ENCODE measurements at places on chromosomes 13 and 19.

GRCh38 chr13:111629926-111630325 lies 309.5 kb downstream of the TEX29 start:
- no peak for DNase-seq

DNA sequence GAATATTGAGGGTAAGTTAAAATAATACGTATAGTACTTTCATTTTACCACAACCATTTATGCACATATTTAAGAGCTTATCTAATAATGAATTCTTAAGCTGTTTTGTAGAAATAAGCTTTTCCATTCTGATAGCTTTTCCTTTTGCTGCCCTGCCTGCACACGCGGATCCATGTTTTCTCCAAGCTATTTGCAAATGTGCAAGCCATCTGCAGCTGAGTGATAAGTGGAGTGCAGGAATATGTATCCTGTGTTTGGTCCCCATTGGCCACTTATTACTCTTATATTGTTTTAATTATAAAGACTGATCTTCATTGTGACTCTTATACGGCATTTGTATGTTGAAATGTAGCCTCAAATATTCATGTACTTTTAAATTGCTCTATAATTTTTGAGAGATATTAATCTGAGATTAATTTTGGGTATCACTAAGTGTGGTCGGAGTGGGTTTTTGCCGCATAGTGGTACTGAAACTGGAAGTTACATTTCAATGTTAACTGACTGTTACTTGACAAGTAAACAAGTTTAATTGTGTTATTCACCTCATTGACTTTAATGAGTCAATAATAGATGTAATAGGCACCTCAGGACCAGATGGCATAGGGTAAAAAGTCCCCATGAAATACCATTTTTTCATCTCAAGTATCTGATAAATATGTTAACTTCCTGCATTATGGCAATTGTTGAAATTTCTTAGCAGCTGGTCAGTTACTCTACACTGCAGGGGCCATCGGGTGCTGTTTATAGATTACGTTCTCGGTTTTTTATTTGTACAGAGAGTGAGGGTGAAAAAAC lies 1567.4 kb downstream of the EFNB2 start:
- no peak for DNase-seq

DNA sequence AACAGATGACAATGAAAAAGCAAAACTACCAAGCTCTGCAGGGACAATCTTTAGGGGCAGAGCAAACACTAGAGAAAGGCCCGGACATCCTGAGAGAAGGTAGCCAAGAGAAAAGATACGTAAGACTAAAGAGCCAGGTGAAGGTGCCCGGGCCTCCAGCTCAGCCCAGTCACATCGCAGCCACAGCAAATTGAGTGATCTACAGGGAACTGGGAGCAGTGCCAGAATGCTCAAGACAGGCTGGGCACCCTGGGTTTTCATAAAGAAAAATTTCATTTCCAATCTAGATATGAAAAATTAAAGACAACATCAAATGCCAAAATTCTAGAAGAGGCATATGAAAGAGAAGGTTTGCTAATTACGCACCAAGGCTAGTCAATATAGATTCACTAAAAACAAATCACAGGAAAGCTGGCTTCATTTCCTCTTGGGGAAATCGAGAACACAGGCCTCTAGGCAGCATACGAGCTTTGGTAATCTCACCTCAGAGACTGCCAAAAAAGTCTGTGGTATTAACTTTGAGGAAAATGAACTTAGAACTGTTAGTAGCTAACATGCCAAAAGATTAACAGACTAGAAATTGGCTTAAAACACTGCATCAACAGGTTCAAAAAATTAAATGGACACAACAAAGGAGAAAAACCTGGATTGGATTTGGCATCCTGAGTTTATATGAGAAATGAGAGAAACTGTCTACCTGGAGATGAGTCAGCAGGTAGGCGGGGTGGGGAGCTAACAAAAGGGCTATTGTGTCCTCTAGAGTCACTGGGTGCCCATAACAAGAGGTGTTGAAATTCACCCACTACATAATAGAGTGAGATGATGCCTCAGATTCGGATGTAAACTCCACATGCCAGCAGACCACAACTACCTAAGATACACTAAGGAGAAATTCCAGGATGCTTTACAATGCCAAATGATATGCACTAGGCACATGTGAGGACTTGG lies 6.6 kb downstream of the ANKRD10 start:
- no peak for DNase-seq

- no peak for DNase-seq
Measured at GRCh38 chr13:32381539-32381938, 46.4 kb downstream of the N4BP2L1 start.

Measured in SK-N-MC (cell line).